ENCODE measurements at places on chromosomes 3 and 15.

GRCh38 chr3:64209866-64210621 is 15.2 kb downstream of the PRICKLE2 start:
- DNase-seq: no peak

DNA sequence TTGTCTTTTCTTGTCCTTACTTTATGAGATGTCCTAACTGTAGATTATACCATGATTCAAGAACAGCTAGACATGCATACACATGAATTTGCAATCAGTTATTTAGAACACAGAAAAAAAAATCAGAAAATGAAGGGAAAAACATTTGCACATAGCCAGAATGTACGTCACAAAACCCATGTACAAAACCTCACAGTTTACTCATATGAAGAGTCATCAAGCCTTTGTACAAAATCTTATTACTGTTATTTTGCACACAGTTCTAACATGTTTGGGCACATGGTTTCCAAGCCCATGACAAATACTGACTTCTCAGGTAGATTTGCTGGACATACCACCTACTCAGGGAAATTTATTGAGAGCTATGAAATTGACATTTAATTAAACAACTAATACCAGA is 48.2 kb downstream of the MAP3K13 start:
- DNase-seq: no peak

GRCh38 chr3:107067421-107067820 is 309.8 kb upstream of the CCDC54 start:
- DNase-seq: no peak

- DNase-seq: no peak
Measured at GRCh38 chr15:62275831-62276230, 110.7 kb upstream of the C2CD4B start.

DNA sequence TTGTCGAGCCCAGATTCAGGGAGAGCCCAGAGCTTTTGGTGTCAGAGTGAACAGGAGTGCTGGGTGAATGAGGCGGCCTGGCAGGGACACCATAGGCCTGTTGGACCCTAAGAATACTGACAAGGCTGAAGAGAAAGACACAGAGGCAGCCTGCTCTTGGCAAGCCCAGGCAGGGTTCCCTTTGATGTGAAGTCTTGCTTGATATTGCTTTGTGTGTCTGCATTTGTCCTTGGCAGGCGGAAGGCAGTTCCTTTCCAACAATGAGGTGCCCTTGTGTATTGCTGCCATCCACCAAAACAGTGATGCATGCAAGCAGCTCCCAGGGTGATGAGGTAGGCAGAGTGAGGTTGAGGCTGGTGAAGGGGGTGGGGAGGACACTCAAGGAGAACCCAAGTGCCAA is 152.7 kb upstream of the TSC22D2 start:
- DNase-seq: no peak

DNA sequence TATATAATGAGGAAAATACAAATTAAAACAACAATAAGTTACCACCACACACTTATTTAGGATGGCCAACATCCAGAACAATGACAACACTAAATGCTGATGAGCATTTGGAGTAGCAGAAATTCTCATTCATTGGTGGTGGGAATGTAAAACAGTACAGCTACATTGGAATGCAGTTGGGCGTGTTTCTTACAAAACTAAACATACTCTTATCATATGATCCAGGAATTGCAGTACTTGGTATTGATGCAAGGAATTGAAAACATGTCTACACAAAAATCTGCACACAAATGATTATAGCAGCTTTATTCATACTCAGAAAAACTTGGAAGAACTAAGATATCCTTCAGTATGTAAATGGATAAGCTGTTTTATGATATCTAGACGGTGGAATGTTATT is 594.2 kb downstream of the ZBBX start:
- no peak for DNase-seq

GRCh38 chr3:194292331-194292730 is 58.8 kb downstream of the CPN2 start:
- no peak for DNase-seq

DNA sequence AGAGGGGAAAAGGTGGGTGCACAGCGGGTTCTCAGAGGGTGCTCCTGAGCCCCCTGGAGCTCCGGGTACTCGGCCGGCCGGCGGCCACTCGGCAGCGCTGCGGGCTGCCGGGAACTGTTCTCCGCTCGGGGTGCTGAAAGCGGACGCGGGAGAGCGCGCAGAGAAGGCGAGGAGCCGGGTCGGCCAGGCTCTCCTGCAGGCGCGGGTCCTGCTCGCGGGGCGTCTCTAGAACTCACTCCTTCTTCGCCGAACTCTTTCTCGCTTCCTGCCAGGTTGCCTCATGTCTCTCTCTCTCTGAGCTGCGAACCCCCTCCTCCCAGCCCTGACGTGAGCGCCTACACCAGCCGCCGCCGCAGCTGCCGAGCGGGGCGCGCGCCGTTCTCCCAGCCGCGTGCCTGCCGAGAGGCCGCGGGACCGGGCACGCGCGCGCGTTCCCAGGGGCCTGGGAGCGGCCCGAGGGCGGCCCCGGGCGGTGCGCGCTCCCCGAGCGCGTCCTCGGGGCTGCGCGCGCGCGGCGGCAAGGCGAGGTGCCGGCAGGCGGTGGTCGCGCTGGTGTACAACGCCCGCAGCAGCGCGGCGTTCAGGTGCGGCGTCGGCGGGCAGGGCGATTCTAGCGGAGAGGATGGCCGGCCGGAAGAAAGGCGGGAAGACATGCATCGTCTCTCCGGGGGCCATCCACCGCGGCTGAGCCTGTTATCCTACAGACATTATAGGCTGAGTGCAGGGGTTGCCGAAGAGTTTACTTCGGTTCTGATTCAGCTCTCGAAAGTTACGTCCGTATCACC is at the start of gene PEX5L:
TSS of gene PEX5L (minus strand) at position 267 of the 785 bp plus-strand sequence. CDS start 338 bp downstream, outside the sequence.
- DNase-seq: no peak

DNA sequence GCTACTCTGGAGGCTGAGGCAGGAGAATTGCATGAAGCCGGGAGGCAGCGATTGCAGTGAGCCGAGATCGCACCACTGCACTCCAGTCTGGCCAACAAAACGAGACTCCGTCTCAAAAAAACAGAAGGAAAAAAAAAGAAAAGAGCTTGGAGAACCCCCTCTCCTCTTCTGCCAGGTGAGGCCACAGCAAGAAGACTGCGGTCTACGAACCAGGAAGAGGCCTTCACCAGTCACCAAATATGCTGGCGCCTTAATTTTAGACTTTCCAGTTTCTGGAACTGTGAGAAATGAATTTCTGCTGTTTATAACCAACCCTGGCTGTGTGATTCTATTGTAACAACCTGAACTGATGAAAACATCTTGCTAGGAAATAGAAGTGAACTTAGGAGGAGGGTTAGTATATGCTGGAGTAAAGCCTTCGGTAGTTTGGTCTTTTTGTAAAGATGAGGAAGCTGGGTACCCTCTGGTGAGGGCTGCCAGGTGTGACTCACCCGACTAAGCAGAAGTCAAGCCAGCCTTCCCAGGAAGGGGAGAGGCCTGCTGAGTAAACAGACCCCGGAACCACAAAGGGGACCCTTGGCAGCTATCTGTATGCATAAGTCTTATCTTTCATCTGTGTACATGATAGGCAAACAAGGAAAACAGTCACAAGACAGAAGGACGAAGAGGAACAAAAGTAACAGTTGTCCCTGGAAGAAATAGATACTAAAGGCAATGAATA is 78.7 kb downstream of the KLF13 start:
- no peak for DNase-seq

GRCh38 chr3:35635407-35635806 is 3.9 kb upstream of the ARPP21 start:
- no peak for DNase-seq

- DNase-seq: no peak
Measured at GRCh38 chr3:195183071-195183776, 87.7 kb downstream of the XXYLT1 start.

GRCh38 chr15:99951511-99951910 is 218.3 kb upstream of the LYSMD4 start:
- DNase-seq: no peak

- no peak for DNase-seq
Measured at GRCh38 chr3:193788189-193788991, 195.4 kb downstream of the OPA1 start.

GRCh38 chr15:36407647-36408046 is 171.8 kb upstream of the CDIN1 start:
- DNase-seq: no peak

DNA sequence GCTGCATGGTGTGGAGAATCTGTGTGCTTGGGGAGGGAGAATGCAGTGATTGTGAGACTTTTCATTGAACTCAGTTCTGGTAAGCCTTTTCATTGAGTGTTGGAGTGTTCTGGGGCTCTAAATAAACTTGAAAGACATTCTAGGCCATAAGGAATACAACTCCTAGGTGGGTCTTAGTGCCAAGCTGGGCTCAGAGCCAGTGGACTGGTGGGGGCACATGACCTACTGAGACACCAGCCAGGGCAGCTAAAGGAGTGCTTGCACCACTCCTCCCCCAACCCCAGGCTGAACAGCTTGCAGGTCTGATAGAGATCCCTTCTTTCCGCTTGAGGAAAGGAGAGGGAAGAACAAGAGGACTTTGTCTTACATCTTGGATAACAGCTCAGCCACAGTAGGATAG is 21.7 kb upstream of the KPNA4 start:
- no peak for DNase-seq

GRCh38 chr3:9970020-9970652 is 16.5 kb downstream of the EMC3 start:
- DNase-seq: no peak

GRCh38 chr3:31196881-31197364 is 302.5 kb upstream of the GADL1 start:
- no peak for DNase-seq

DNA sequence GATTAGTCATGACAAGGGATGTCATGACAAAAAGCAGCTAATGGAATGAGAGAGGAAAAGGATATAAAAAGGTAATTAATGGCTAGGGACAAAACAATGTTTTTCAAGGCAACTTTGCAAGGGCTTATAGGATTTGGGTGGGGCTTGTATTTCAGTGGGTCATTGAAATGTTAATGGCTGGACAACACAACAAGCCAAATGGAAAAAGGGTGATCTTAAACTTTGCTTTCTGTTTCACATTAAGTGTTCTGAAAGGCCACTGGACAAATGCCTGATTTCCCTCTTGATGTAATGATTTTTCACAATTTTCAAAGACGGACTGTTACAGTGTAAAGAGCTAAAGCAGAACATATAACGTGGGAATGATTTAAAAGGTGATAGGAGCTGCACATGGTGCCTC is 345.0 kb downstream of the TUSC7 start:
- no peak for DNase-seq

- no peak for DNase-seq
Measured at GRCh38 chr3:136676009-136676408, 76.2 kb downstream of the STAG1 start.

DNA sequence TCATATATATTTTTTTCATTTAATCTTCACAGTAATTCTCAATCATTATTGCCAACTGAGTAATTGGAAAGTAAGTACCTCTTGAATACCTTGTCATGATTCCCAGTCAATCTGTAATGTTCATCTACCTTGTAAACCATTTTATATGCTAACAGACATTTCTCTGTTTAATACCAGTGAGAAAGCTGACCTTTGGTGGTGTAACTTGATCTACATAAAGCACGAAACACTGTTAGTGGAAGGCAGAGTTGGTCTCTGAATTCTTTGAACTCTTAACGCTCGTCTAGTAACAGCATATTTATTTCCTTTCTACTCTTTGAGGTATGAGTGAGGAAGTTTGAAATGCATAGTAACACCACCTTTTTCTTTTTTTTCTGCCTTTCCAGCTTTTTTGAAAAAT is 59.5 kb downstream of the SLC25A26 start:
- no peak for DNase-seq

GRCh38 chr3:188687389-188687788 is 484.4 kb upstream of the TPRG1 start:
- DNase-seq: no peak

- DNase-seq: no peak
Measured at GRCh38 chr3:191170097-191170496, 28.9 kb upstream of the OSTN start.

DNA sequence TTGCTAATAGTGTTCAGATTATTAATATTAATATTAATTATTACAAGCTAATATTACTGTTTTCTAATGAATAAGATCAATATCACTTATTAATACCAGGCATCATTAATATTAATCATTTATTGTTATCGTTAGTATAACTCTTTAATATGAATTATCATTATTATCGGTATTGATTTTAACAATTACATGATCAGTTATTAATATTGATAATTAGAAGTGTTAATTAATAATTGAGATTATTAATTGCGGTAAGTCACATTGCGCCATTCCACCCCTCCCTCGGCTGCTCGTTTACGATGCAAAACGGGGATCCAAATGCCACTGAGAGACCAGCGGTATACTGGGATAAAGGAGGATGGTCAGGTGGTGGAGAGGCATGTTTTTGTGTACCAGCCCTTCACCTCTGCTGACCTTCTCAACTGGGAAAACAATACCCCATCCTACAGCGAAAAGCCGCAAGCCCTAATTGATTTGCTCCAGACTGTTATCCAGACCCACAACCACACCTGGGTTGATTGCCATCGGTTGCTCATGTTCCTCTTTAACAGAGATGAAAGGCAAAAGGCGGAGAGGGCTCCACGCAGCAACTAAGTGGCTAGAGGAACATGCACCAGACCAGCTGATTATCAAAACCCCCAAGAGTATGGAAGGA is 28.6 kb upstream of the SSUH2 start:
- no peak for DNase-seq

DNA sequence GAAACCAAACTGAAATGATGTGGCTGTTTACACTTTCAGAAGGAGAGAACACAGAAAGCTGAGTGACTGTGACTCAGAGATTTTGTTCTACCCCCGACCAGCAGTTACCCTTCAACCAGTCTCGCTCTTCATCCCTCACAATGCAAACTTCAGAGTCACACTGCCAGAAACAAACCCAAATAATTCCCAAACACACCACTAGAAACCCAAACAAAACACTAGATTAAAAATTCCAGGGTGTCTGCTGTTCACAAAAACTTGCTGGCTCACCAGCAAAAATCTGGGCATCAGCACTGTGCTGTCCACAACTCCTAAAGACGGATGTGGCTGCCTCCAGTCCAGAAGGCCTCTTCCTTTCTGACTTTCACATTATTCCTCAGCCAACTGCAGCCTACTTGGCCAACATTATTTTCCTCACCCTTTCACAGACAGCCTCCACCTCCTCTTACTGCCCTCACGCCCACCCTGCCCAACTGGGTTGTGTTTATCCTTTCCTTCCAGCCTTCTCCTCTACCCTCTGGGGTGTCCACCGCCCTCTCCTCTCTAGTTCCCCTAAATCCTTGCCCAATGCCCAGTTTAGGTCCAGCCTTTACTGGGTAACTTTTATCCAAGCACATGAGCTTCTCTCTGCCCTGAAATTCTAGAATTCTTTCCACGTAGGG is 71.4 kb downstream of the MECOM start:
- DNase-seq: no peak

DNA sequence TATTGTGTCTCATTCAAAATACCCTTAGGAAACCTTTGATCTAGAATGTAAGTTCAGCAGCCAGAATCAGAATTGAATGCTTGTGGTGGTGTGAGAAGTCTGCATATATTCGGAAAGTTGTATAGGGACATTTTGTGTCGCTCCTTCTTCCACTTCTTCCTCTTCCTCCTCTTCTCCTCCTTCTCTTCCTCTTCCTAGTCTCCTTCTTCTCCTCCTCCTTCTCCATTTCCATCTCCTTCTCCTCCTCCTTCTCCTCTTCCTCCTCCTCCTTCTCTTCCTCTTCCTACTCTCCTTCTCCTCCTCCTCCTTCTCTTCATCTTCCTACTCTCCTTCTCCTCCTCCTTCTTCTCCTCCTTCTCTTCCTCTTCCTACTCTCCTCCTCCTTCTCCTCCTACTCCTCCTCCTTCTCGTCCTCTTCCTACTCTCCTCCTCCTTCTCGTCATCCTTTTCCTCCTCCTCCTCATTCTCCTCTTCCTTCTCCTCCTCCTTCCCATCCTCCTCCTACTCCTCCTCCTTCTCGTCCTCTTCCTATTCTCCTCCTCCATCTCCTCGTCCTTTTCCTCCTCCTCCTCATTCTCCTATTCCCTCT is 749.3 kb upstream of the GOLIM4 start:
- no peak for DNase-seq
